ENCODE measurements at places on chromosomes 2 and 18.

- no peak for DNase-seq
Measured at GRCh38 chr2:149420053-149420963, 89.9 kb downstream of the LYPD6 start.

DNA sequence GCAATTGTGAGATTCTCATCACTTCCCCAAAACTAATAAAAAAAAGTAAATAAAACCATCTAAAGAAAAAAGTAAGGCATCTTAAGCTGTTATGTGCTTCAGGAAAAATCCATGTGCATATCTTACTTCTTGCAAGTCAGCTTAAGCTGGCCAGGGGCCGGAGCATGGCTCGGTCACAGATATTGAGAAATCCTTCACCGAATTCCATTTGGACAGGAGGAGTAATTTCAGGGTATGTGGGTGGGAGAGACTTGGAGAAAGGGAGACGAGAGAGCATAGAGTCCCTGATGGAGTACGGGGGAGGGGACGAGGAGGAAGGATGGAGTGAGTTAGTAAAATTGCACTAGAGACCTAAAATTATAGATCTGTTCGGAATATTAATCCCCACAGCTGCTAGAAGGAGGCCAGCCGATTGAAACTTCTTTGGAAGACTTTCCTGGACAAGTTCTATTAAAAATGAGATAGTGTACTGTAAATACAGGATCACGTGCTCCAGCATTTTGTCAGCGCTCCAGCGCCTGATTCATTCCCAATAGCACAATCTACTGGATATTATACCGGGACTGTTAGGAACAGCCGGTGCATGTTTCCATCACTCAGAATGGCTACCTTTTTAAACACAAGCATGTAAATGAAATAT is 438.5 kb downstream of the ZNF516 start:
- DNase-seq = no peak

DNA sequence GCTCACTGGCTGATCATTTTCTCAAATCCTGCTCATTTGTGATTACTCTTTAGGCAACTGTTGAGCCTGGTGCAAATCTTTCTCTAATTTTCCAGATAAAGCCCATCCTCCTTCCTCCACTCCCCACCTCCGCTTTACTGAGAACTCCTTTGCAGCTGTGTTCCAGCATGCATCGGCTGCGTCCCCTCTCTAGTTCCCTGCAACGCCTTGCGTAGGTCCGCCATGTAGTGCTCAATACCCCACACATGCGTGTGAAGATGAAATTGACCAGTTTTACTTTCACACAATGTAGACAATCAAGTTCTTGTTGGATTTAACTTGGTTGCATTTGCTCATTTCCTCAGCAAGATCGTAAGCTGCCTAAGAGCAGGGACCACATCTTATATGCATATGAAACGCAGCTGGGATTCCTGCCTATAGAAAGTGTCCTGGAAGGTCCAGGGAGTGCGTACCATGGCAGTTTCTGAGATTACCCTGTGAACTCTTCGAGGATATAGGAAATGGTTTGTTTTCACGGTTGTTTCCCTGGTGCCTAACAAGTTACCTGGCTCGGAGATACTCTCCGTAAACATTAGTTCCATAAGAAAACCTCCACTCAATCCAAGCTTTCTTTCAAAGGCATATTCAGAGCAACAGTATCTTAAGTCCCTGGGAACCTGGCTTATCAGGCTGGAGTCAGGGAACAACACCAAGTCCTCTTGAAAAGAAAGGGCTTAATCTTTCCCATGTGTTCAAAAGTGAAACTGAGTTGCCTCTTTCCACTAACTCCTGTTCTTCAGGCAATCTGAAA is 766.4 kb upstream of the ID2 start:
- DNase-seq = no peak

DNA sequence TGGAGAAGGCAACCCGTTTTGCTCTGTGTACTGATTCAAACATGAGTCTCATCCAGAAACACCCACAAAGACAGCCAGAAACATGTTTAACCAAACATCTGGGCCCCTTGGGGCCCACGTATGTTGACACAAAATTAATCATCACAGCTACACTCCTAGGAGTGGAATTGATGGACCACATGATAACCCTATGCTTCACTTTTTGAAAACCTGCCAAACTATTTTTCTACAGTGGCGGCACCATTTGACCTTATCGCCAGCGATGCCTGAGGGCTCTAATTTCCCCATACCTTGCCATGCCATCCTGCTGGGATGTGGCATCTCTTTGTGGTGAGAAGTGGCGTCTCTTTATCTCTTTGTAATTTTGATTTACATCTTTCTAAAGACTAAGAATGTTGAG is 38.5 kb downstream of the PSMG2 start:
- peak; percentile 13 for DNase-seq

- no peak for DNase-seq
Measured at GRCh38 chr2:159695795-159696448, 16.4 kb upstream of the MARCHF7 start.

GRCh38 chr2:27275211-27276150 is at the start of gene DNAJC5G:
Gene DNAJC5G (plus strand): TSS chr2:27275433. CDS start chr2:27276729, 1,296 bp downstream.
- DNase-seq = no peak

GRCh38 chr2:128305555-128306080 is 13.1 kb downstream of the HS6ST1 start:
- no peak for DNase-seq

GRCh38 chr2:119222213-119222612 is 1.4 kb upstream of the STEAP3 start:
- no peak for DNase-seq

- DNase-seq = no peak
Measured at GRCh38 chr2:143564419-143564818, 435.2 kb downstream of the ARHGAP15 start.

GRCh38 chr2:165888171-165888570 is 65.4 kb downstream of the TTC21B start:
- DNase-seq = no peak

GRCh38 chr18:56593906-56594305 is 44.5 kb downstream of the TXNL1 start:
- no peak for DNase-seq

- no peak for DNase-seq
Measured at GRCh38 chr2:17822445-17823117, 6.3 kb downstream of the MSGN1 start.

DNA sequence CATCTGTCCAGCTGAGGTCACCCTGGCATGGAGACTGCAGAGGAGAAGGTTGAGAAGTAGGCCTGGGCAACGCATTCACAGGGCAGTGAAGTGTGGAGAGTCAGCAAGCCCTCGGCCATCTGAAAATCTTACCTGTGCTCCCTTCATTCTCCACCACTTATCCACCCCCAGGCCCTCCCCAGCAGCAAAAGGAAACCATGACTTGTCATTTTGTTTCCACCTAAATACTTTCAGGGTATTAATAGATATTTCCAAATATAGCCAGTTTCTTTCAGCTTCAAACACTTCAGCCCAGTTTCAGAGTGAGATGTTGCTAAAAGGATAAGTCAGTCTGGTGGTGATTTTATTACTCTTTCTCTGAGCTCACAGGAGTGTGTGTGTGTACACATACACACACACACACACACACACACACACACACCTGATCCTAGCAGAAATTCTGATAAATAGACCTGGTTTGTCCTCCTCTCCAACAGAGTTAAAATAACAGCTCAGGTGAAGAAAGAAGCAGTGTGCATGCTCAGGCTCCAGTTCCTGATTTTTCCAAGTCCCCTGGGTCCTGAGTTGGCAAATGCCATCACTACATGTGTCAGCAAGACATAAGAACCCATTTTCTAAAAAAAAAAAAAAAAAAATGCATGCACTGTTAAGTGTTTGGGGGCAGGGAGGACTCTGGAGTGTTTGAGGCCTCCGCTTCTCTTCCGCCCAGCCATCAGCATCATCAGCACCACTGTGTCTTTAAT is 82.8 kb downstream of the LOXHD1 start:
- no peak for DNase-seq

GRCh38 chr2:55099878-55100820 is 49.9 kb upstream of the RTN4 start:
- DNase-seq = no peak

GRCh38 chr2:8006181-8006580 is 675.7 kb upstream of the ID2 start:
- DNase-seq = no peak

DNA sequence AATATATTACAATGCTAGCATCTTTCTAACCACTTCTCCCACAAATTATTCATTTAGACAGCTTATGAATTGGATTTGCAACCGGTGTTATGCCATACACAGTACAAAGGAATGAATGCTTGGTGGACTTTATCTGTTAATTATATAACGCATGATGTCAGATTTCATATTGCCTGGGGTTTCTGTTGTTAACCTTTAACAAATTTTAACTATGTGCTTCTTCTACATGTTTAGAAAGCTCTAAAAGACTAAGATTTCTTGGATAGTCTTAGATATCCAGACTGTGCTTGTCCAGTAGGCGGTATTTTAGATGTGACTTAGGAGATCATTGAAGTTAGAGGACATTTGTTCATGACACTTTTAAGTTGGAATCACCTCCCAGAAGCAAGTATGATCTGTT is 976.3 kb downstream of the TMEM182 start:
- no peak for DNase-seq

DNA sequence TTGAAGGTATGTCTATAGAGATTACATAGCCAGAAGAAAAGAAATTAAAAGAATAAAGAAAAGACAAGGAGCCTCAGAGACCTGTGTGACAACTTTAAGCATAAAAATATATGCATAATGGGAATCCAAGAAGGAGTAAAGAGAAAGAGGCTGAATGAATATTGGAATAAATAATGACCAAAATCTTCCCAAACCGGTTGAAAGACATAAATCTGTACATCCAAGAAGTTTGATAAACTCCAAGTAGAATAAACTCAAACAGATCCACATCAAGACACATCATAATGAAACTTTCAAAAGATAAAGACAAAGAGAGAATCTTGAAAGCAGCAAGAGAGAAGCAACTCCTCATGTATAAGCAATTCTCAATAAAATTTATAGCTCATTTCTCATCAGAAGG is 132.4 kb upstream of the ZNF516 start:
- DNase-seq = no peak

DNA sequence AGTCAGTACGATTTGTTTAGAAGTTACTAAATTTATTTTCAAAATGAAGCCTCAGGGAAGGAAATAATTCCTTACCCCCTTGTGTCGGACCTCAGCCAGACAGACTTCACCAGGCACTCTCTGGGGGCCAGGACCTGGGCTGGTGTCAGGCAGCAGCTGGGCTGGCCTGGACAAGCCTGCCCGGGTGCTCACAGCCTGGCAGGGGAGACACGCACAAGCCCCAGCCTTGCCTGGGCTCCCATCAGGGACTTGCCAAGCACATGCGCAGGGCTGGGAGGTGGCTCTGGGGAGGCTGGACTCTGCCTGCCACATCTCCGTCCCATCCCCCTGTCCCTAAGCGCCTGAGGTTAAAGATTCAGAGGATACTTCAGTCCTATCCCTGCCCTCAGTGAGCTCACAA is 56.8 kb upstream of the HS6ST1 start:
- DNase-seq = no peak

GRCh38 chr2:183063083-183063482 is 15.5 kb upstream of the DUSP19 start:
- no peak for DNase-seq

- DNase-seq = no peak
Measured at GRCh38 chr2:3236300-3237045, 141.1 kb downstream of the EIPR1 start.

GRCh38 chr2:170155723-170156253 is 22.2 kb upstream of the MYO3B start:
- DNase-seq = no peak

DNA sequence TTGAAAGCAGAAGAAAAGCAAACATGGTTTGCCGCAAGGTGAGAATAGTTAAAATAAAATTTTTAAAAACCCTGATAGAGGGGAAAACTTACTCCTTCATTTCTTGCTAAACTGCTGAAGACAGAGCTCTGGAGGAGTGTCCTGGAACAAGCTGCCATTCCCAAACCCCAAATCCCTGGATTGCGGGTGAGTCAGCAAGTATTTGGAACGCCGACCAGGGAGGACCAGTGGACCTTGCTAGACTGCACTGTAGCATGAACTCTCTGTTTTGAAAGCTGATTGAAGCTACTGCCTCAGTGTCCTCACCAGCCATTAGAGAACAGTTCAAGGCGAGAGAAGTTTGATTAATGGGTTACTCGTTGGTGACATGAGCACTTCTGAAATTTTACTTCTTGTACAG is 99.4 kb upstream of the RASGRP3 start:
- DNase-seq = no peak

DNA sequence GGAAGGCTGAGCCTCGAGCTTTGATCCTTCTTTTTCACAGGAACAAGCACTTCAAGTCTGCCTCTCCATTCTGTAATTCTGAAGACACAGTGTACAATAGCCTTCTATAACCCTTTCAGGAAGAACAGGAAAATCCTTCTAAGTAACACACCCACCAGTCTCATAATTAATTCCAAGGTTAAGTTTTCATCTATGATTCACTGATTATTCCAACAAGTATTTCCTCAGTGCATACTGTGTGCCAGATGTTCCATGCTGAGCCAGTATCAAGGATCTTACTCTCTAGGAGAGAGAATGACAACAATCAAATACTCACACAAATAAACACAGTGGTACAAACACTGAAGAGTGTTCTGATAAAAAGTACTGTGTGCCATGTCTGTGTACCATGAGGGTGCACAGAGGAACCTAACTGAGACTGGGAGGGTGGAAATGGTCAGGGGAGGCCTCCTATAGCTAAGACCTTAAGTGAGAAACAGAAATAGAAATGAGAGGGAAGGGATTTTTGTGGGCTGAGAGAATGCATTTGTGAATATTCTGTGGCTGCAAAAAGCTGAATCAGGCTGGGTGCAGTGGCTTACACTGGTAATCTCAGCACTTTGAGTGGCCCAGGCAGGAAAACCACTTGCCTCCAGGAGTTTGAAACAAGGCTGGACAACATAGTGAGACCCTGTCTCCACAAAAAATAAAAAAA is 7.3 kb upstream of the MTLN start:
- DNase-seq = no peak

DNA sequence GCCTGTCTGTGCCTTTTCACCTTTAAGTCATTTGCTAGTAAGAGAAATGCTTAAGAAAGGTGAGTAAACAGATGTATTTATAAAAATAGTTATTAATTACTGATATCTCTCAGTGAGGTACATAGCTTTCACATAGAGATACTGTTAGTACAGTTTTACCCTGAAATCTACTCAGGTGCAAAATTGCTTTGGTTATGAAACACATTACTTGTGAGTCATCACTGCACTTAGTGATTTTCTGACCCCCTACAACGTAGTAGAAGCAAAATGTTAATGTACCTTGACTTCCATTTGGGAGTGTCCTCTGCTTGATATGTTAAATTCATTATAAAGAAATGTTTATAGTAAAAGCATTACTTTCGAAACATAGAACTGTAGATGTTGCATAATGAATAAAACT is 6.5 kb downstream of the GLS start:
- no peak for DNase-seq

- no peak for DNase-seq
Measured at GRCh38 chr2:42513252-42513918, 19.6 kb upstream of the KCNG3 start.

DNA sequence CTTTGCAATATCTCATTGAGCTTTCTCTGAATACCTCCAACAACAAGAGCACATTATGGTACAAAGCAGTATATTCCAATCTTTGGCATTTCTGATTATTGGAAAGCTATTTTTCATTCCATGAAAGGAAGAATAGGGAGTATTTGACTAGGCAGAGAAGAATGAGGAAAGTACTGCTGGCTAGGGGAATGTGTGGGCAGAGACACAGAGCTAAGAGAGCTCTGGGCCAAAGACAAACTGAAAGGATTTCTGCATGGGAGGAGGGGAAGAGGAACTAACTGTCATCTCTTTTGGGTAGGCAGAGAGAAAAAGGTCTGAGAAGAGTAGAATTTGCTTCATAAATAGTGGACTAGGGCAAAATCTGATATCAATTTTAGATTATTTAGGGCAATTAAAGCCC is 150.8 kb downstream of the CCDC85A start:
- no peak for DNase-seq

Data from stimulated activated CD4-positive, alpha-beta T cell treated with anti-CD3 and anti-CD28 coated beads, Interleukin-1b, Interleukin-23, amount 100 ng/mL, for 48 hours (primary cell).